Astrocyte (in vitro differentiated cells and primary cell): ENCODE measurements at places on chromosomes 11 and 22. TPM values are rescaled to one million over a fixed set of nuclear protein-coding genes. Genes with fewer than 3 reads are reported as not detected.

HOATZ gene
- total RNA-seq, result 0.43 TPM in 2 replicates

RAG2 gene
- total RNA-seq, result not detected in 2 replicates

SLC22A25 gene
- total RNA-seq, result not detected in 2 replicates

MICAL3 gene
- total RNA-seq, result 101 and 113 TPM in 2 replicates

OR2D2 gene
- 0.39 TPM in 1 of 2 replicates, not detected in the other for total RNA-seq

SPDYC gene
- total RNA-seq, result not detected in 2 replicates

NLRP6 gene
- total RNA-seq, result not detected in 2 replicates

SLC22A8 gene
- not detected in 2 replicates for total RNA-seq

PLEKHA7 gene
- 3.2 and 5.7 TPM in 2 replicates for total RNA-seq

TALDO1 gene
- total RNA-seq, result 150 and 155 TPM in 2 replicates

KCNJ11 gene
- 0.43 TPM in 1 of 2 replicates, not detected in the other for total RNA-seq

KCNQ1 gene
- 0.31 TPM in 1 of 2 replicates, not detected in the other for total RNA-seq

RHOG gene
- total RNA-seq, result 54.5 and 54.7 TPM in 2 replicates

KCNJ1 gene
- total RNA-seq, result 0.14 TPM in 1 of 2 replicates, not detected in the other
